ENCODE measurements at places on chromosomes 3 and 15.

DNA sequence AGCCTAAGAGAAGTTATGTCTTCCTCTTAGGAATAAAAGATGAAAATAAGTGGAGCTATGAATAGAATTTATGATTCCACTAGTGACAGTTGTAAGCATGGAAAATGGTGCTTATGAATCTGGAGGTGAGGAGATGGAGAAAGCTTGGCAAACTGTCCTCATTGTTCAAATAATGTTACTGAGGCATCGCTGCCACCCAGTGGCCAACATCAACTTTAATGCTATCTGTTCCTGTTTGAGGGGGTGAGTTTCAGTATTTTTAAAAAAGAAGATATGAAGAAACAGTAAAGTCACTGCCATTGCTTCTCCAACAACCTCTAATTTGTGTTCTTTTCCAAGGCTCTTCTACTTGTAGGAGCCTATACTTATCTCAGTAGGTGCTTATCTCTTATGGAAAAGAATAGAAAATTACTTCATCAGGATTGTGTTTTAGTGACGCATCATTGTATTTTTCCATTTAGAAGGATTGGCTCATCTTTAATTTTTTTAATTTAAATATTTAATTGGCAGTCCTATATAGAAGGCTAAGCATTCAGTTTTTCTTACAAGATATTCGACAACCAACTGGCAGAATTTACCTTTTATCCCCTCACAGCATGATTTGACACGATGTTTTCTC lies 260.4 kb upstream of the P2RY1 start:
- DNase-seq = no peak

DNA sequence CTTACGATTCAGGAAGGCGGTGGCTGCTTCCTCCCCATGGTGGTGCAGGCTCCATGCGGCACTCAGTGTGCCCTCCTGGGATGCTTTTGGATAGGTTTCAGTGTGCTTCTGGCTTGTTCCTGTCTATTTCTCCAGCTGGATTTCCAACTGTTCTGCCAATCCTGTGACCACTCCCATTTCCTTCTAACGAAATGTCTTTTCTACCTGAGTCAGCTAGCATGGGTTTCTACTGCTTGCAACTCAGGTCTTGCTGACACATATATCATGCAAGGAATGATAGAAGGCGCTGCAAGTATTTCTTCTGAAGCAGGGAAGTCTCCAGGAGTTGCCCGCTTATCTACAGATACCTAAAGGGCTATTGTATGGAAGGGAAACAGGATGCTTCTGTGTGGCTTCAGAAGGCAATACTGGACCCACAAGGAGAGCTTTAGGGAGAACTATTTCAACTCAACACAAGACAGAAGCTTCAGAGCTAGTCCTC lies 244.4 kb downstream of the OPA1 start:
- DNase-seq = no peak

- DNase-seq = no peak
Observed at GRCh38 chr3:14689247-14689980, 14.5 kb downstream of the C3orf20 start.

DNA sequence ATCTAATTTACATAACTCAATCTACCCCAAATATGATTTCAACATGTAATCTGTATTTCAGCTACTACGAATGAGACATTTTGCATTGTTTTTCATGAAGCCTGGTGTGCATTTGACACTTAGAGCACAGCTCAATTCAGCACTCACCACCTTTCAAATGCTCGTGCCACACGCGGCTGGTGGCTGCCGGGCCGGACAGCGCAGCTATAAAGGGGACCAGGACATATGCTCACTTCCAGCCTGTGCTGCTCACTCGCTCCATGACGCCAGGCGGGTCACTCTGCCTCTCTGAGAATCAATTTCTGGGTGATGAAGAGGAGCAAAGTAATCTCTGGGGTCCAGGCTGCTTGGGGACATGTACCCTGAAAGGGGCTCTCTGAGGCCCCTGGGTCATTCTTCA lies 93.1 kb downstream of the WNT7A start:
- DNase-seq = no peak

GRCh38 chr3:149547954-149548668 lies 73.6 kb downstream of the TM4SF4 start:
- no peak for DNase-seq

DNA sequence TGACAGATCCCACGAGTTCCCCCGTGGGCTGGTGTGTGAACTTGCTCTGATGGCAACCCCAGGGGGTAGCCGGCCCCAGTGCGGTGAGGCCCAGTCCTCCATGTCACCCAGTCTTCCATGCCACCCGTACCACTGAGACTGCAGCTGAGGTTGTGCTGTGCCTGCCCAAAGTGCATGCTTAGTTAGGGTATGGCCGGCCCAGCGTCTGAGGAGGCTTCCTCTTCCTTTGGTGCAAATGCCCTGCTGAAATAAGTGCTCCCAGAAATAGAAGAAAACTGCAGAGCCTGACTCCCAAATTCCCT lies 31.5 kb downstream of the MGLL start:
- DNase-seq = no peak

GRCh38 chr3:93981649-93982048 lies 1.7 kb downstream of the ARL13B start:
- DNase-seq = no peak

GRCh38 chr3:107205358-107205757 lies 171.9 kb upstream of the CCDC54 start:
- no peak for DNase-seq

GRCh38 chr15:57037548-57037947 lies 119.1 kb downstream of the TCF12 start:
- no peak for DNase-seq

- no peak for DNase-seq
Observed at GRCh38 chr3:121979734-121980449, 42.2 kb downstream of the ILDR1 start.

DNA sequence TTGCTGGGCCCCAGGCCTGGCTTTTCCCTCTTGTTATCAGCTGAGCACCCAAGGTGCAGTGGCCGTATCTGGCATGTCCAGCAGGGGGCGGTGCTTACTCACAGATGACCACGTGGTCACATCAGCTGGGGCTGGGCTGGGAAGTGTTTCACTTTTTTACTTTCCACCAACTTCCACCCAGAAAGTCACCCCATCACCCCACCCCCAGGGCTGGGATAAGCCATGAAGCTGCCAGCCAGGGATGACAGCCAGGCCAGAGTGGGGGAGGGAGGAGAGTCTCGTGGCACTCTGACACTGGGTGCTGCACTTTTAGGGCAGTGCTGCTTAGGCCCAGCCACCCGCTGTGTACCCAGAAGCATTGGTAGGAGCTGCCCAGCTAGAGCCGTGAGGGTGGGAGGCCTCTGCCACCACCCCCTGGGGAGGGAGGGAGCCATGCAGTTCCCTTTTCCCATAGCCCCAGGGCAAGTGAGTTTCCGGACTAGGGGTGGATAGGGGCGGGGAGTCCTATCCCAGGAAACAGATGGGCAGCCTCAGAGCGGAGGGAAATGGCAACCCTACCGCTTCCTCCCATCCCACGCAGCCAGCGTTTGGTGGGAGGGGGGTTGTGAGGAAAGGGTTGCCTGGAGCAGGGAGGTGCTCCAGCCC lies 6.1 kb downstream of the PPCDC start:
- DNase-seq = peak; percentile 76

- no peak for DNase-seq
Observed at GRCh38 chr15:66685638-66686150, 16.3 kb upstream of the SMAD6 start.

GRCh38 chr3:16488637-16489036 lies 24.9 kb downstream of the RFTN1 start:
- DNase-seq = no peak

GRCh38 chr3:160265088-160265487 lies 39.9 kb downstream of the C3orf80 start:
- DNase-seq = no peak

DNA sequence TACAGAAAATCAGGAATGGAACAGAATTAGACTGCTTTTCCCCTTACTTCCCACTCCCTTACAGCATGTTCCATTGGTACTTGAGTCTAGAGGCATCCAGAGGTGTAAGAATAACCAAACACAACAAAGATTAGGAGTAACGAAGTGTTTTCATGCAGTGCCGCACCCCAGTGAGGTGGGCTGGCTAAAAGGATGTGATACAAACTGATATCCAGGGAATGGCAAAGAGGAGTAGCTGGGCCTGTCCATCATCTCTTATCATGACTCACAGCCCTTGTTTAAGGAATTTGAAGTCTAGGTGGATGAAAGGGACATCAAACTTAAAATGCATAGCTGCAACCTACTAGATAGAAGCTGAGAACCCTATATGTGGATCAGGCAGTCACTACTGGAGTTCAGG lies 16.4 kb downstream of the SCG5 start:
- DNase-seq = no peak

DNA sequence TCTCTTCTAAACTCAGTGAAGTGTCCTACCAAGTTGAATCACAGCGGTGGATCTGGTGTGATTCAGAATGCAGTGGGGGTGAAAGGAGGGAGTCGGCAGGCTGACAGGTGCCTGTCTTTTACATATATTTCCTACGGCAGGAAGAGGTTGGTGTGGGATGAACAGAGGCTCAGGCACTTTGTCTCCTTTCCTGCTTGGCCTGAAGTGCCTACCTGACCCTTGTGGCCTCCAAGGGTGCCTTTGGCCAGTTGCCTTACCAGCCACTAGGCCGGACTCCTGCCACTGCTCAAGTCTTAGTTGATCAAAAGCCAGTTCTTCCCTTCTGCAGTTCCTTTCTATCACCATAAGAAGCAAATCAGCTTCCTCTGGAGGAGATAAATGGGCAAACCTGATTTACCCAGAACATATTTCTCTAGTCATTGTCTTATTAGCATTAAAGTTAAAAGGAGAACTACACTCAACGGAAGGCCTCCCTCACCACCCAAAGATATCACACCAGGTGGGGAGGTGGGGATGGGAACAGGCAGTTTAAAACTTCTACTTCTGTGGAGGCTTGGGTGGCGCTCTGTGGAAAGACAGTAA lies 52.1 kb downstream of the CRTC3 start:
- DNase-seq = no peak

GRCh38 chr15:73303636-73304035 lies 65.1 kb downstream of the HCN4 start:
- DNase-seq = no peak

DNA sequence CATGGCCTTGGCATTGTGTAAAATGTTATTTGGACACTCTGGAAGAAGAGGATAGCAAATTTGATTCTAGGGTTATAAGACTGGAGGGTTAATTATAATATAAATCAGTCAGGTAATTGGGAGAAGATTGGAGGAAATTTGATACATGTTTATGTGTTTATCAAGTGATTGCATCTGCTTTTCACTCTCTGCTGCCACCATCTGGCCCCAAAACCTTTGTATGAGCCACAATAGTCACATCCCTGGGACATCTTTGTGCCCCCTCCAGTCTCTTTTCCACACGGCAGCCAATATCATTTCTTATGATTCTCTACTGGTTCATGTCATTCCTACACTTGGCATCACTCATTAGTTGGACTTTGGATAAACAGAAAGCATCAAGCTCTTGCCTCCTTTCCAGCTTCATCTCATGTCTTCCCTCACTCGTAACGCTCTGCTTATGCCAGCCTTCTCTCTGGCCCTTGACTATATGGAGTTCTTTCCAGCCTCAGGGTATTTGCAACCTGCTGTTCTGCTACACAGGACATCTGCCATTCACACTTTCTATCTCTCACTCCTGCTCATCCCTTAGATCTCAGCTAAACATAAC lies 602.3 kb upstream of the SUCLG2 start:
- no peak for DNase-seq

DNA sequence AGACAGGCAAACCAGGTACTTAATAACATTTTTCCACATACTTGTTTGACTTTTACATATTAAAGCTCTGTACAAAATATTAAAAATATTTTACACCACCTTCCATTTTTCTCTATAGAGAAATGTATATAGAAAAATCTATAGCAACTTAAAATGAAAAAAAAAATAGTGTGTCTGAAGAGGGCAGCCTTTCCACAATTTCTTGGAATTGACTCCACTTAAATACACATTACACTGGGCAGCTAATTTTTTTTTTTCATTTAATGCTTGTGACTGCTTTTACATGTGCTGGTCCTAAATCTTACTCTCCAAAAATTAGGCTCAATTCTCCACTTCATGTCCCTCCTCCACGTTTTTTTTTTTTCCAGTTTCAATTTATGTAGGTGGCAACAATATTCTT lies 427.0 kb upstream of the RBMS3 start:
- no peak for DNase-seq

- DNase-seq = no peak
Observed at GRCh38 chr15:36742696-36743095, 163.3 kb downstream of the CDIN1 start.
